ENCODE measurements at places on chromosomes 16 and 17. TPM values are rescaled to one million over a fixed set of nuclear protein-coding genes. Genes with fewer than 3 reads are reported as not detected.
A peak's percentile ranks its signal among the peaks of the same experiment; 100 is the strongest.

Gene CHAD
- not detected for total RNA-seq

Gene FOXF1
- 0.96 TPM for total RNA-seq

Gene EPOP
- 3.1 TPM for total RNA-seq

Gene KRT17
- total RNA-seq = 762 TPM

Gene CDRT15
- total RNA-seq = not detected

GRCh38 chr17:27810211-27810901, 10.0 kb upstream of the NOS2 start:
- no peak for DNase-seq

DNA sequence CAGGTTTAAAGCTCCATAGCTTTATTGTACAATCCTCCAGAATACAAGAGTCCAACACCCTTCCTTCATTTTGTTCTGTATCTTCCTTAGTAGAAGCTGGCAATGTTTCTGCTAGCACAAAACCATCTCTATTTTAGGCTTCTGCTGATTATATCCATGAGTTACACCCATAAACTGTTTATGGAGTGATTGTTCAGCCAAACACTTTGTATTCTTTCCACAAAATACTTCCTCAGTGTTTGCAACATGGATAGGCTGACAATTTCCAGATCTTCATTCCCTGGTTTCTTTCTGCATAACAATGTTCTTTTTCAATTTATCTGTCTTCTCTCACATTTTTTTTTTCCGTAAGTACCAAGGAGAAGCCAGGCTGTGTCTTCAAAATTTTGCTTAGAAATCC, 839.9 kb upstream of the CDH8 start:
- DNase-seq = peak; percentile 2

DNA sequence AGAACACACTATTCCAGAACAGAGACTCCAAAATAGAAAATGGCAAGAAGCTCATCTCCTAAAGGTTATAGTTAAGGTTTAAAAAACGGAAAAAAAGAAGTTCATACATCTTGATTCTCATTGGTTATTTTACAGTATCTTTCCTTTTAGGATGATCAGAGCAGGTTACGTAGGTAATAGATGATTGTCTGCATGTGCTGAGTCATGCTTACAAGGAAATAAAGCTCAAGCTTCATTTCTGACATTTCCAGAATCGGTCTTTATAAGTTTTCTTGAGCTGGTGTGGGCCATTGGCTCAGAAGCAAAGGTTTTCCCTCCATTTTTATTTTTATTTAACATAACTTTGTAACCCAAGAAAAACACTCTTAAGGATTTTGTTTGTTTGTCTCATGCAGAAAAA, 1030.3 kb upstream of the CDH8 start:
- no peak for DNase-seq

DNA sequence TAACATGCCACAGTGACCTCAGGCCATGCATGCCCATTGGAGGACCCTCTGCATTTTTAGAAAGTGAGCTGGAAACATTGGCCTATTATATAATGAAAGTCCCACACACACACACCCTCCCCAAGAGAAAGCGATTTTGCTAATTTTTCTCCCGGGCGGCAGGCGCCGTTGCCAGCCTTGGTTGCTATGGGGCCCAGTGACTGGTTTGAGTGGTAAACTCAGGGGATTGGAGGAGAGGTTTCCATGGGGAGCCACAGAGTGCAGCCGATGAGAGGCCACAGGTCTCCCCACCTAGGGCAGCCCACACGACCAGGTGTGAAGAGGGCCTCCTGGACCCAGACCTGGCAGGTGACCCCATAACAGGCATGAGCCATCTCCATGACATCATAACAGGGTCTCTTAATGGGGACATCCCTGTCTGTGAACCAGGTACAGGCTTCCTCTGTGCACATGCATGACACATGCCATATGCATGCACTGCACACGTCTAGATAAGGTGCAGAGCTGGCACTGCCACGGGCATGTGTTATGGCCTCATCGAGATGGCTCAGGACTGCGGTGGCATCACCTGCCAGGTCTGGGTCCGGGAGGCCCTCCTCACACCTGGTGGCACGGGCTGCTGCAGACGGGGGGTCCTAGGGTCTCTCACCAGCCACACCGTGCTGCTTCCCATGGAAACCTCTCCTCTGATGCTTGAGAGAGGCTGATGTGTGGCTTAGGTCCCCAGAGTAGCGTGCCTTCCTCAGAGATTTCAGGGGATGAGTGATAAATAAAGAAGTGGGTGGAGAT, 144.1 kb downstream of the RBFOX3 start:
- DNase-seq = no peak

- peak; percentile 59 for DNase-seq
These were observed 674 bp downstream of the ZNF688 start for GRCh38 chr16:30570636-30571444.

DNA sequence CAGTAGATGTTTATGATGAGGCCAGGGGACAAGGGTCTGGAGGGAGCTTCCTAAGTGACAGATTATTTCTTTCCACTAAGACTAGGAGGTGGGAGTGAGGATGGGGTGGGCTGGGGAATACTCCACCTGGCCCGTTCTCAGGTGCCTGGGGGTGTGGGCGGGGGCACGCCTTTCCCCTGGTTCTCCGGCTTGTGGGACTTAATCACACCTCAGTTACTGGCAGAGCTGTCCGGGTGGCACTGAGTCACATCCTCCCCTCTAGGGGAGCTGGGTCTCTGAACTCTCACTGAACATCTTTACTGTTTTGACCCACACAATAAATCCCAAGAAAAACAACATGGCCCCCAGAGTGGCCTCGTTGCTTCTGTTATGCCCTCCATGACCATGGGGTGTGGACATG, 332.8 kb downstream of the MAF start:
- DNase-seq = no peak

- DNase-seq = no peak
These were observed 772 bp downstream of the PFAS start for GRCh38 chr17:8249621-8250500.

- no peak for DNase-seq
These were observed 4.6 kb downstream of the WNK4 start for GRCh38 chr17:42784811-42785592.

DNA sequence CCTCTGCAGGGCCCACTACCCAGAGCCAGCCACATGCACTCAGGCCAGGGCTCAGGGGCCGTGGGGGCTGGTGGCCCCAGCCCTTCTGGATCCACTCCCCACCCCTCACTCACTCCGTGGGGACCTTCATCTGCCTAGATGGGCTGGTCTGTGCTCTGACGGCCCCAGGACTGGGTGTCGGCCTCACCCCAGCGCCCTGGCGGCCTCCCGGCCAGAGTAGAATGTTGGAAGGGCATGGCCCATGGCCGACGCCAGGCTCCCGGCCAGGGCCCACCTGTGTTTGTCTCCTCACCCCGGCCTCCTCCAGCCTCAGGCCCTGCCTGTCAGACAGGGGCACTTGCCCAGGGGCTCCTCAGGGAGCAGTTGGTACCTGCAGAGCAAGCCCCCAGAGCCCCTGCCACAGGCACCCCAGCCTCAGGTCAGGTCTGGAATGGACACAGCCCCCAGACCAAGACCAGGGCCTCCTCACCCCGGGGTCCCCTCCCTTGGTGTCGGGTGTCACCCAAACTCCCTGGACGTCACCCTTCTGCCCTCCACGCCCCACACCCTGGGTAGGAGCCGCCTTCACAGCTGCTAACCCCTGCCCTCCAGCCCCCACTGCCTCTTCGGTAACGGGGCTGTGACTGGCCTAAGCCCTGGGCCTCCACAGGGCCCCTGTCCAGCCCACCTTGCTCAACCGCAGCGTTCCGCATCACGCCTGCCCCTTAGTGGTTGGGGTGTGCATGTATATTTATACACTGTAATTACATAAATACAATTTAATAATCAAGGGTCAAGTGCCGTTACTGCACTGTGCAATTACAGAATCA, 3.0 kb upstream of the CDH15 start:
- DNase-seq = no peak

- peak; percentile 78 for DNase-seq
These were observed 10.9 kb upstream of the ARL2BP start for GRCh38 chr16:57233944-57234706.

GRCh38 chr16:28261942-28262341, 30.4 kb upstream of the SBK1 start:
- DNase-seq = no peak

- DNase-seq = no peak
These were observed 32.6 kb upstream of the KIFC3 start for GRCh38 chr16:57834936-57835335.

- no peak for DNase-seq
These were observed 13.0 kb downstream of the SARM1 start for GRCh38 chr17:28384281-28385036.

- DNase-seq = no peak
These were observed 52.5 kb downstream of the RTN4RL1 start for GRCh38 chr17:1972487-1973160.

GRCh38 chr16:56773532-56773931, 43.6 kb downstream of the NUP93 start:
- DNase-seq = no peak

Measured in umbilical cord (tissue), 2 donors.